ENCODE measurements at places on chromosomes 1 and 21.

DNA sequence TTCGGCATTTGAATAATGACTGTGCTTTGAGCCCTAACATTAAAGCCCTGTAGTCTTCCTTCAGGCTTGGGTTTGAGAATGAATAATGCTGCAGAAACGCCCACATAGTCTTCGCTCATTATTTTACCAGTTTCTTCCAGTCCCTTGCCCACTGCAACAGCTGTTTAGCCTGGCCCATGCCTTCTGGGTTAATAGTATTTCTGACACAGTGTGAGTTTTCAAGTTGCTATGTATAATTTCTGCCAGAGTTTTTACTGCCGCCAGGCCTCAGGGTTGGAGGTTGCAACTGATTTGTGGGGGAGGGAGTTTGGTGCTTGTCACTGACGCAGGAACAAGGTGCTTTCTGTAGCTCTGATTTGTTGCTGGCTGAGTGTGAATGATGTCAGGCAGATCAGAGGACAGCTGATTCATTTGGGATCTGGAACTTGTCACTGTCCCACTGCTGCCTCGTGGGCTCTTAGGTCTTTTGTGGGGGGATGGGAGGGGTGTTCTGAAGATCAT lies 109.8 kb downstream of the MAST2 start:
- no peak for DNase-seq

GRCh38 chr1:98749152-98749756 lies 87.7 kb downstream of the SNX7 start:
- no peak for DNase-seq

DNA sequence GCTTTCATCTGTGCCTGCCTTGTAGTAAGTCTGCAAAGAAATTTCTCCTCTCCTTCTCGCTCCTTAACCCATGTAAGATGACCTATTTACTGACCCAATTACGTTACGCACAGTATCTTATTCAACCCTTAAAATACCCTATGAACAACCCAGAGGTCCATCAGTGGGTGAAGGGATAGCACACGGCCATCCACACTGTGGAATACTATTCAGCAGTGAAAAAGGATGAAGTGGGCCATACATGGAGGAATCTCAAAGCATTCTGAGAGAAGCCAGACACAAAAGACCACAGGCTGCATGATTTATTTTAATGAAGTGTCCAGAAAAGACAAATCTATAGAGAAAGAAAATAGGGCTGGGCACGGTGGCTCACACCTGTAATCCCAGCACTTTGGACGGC lies 23.8 kb upstream of the RSPO1 start:
- no peak for DNase-seq

GRCh38 chr1:6198646-6199297 lies 623 bp downstream of the RPL22 start:
- DNase-seq: no peak

DNA sequence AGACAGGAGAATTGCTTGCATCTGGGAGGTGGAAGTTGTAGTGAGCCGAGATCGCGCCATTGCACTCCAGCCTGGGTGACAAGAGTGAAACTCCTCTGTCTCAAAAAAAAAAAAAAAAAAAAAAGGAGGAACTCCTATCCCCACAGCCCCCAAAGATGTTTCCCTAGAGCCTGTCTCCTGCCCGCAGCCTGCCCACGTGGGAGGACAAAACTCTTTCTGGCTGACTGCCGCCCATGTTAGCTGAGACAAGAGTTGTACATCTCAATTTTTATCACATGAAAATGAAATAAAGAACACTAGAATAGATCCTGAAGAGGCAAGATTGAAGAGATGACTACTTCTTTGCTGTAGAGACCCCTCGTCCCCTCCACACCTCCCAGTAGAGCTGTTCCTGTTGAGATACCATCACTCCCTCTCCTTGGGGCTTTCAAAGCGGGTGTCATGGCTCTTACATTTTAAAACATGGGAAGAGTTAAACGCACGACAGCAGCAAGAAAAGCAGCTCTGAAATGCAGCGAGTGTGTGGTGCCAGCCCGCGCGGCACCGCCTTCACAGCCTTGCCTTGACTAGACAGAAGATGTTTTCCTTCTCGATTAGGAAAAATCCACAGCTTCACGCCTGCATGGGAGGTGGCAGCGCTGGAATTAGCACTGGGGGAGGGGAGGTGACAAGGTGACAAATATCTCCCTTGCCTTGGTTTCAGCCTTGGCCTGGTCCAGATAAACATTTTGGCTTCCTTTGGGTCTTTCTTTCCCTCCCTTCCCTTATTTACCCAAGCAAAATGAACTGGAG lies 253.4 kb upstream of the CSF3R start:
- no peak for DNase-seq

- peak; percentile 61 for DNase-seq
These were observed 9.9 kb downstream of the PLOD1 start for GRCh38 chr1:11944358-11944931.

GRCh38 chr1:230047114-230047865 lies 19.7 kb upstream of the GALNT2 start:
- DNase-seq: no peak

- DNase-seq: no peak
These were observed 41.1 kb upstream of the CTPS1 start for GRCh38 chr1:40938393-40938792.

DNA sequence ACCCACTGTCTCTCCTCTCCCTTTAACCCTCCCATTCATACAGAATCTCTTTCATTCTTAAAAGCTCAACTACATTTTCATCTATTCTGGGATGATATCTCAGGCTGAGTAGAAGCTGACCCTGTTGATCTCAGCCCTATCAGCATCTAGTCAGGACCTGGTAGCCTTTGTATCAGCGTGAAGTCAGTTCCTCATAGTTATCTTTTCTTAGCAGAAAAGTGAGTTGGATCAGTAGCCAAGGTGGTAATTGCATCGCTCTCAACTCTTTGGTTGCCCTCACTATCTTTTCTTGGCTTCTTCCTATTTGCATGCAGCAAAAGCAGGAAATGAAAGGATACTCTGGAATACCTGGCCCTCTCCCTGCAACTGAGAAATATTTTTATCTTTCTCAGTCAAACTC lies 13.6 kb upstream of the GOLT1A start:
- DNase-seq: no peak
